AML-193 (cell line): ENCODE measurements at places on chromosomes 13 and 19.

DNA sequence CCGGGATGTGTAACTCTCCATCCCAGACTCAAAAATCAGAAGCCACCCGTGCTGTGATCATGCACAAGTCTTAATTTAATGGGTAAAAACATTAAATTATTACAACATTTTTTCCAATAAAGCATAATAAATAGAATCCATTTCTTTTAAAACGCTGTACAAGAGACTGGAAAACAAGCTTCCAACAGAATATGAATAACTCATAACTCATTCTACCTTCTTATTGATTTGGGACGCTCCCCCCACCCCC is 523 bp upstream of the KRI1 start:
- DNase-seq, result no peak

GRCh38 chr19:2608602-2608922 is 93.9 kb downstream of the GNG7 start:
- no peak for DNase-seq

- no peak for DNase-seq
Observed at GRCh38 chr19:17352608-17353280, 15.4 kb downstream of the GTPBP3 start.

- DNase-seq, result peak; percentile 38
Observed at GRCh38 chr19:1935484-1936208, 5.3 kb upstream of the CSNK1G2 start.

GRCh38 chr13:80830431-80830830 is 489.5 kb upstream of the SPRY2 start:
- DNase-seq, result no peak

DNA sequence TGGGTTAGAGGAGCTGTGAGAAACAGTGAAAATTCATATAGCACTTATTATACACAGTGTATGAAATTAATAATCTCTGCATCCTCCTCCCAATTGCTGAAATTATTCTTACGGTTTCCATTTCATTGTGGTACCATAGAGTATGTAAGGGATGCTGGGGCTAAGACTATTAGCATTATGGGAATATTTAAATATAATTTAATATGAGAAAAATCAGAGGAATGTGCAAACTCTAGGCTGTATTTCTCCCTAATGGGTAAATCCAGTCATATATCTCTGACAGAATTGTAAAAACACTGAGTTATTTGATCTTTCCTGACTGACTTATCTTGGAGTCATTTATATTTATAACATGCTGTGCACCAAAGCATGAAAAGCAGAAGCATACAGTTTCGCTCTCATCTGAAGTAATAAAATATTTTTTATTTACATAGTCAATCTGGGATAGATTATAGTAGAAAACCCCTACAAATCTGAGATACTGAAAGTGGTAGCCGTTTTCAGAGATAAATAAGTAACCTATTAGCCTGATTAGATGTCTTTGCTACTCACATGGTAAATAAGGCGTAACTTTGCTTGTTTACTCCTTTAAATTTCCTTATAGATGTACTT is 34.9 kb downstream of the LRCH1 start:
- no peak for DNase-seq

GRCh38 chr19:41657157-41657556 is 30.3 kb upstream of the CEACAM4 start:
- DNase-seq, result no peak

GRCh38 chr19:46032597-46033025 is 8.2 kb downstream of the IGFL4 start:
- DNase-seq, result no peak

DNA sequence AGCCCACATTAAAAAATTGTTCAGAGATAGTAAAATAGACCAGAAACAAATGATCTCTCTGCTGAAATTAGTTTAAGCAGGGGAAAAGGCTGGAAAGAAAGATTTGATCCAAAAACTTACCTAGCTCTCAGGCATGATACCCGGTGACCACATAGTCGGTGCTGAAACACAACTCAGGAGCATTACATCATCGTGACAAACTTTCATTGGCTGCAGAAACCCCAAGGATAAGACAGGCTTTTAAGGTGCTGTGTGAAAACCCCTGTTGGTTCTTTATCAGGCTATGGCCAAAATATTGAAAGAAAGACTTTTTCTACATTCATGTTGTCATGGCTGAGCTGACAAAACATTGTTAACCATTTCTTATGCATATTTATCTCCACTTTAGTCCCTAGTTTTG is 171.7 kb upstream of the KLF12 start:
- no peak for DNase-seq

DNA sequence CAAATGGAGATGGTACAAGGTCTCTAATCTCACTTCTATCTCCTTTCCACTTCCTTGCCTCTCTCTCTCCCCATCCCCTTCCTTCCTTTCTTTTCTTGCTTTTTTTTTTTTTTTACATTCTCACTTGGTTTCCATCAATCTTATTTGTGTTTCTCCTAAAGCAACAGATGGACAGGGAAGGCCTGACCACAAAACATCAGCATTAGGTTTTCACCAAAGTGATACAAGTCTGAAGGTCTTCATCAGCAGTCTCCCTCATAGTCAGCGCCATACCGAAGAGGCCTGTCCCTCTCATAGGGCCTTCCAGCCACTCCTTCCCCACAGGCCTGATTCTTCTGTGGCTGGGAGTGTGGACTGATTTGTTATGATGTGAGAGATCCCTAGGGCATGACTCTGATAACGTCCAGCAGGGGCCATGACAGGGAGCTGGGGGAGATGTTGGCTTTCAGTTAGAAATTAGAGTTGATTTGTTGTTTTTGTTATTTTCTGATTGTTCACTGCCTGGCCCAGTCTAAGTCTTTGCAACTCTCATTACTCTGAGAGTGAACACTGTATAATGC is 158.7 kb downstream of the SLC7A1 start:
- DNase-seq, result no peak

DNA sequence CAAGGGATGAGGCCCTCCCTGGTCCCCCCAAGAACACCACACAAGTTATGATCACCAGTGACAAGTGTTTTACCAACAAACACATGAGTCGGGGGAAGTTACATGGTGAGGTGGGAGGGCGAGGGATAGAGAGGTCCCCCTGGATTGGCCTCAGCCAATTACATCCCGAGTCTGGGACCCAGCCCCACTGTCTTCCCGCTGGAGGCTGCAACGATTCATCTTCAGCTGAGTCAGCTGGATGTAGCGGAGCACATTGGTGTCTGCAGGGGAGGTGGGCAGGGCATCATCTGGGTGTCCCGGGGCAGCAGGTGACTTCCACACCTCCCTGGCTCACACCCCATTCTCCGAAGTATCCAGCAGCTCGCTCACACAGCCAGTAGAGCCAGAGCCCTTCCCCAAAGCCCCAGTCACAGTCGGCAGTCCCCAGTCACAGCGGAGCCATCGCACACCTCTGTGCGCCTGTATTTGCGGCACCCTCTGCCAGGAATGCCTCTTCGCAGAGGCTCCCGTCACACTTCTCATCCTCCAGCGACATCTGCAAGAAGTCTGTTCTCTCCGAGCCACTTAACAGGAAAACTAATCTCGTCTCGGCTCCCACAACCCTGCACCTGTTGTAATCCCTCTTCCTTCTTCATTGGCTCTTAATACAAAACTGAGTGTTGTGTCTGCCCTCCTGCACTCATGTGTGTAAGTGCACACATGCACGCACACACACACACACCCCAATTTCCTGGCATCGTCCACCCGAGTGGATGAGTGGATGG is 2.0 kb downstream of the TTC9B start:
- no peak for DNase-seq

DNA sequence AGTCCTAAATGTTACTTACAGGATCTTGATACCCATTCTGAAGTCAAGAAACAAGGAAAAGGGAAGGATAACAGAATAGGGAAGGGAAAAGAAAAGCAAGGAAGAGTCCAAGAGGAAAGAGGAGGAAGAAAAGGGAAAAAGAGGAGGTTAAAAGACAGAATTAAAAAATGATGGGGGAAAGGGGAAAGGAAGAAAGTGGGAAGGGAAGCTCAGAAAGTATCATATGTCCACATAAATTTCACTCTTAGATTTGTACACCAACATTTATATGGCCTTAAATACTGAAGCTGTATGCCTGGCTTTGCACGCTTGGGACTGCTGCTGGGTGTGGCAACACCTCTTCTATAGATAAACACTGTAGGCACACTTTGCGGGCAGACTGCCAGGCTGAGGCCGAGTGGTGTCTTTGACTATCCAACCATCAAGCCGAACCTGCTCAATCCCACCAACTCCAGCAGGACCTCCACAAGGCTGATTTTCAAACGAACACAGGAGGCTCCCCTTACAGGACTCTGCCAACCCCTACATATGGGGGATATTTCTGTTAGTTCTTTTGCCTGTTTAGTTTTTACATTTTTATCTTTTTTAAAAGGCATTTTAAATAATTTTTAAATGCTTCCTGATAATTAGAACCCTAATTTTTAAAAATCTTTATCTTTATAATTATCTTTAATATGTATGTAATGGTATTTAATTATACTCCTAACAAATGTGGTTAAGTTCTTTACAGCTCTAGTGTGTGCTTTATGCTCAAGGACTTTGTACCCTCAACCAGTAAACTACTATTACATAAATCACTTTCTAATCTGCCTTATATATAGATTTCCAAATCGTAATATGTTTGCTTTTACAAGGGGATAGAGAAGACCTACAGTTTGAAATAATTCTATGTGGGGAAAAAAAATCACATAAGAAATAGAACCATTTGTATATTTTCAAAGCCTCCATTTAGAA is 154.2 kb downstream of the DIAPH3 start:
- DNase-seq, result no peak

DNA sequence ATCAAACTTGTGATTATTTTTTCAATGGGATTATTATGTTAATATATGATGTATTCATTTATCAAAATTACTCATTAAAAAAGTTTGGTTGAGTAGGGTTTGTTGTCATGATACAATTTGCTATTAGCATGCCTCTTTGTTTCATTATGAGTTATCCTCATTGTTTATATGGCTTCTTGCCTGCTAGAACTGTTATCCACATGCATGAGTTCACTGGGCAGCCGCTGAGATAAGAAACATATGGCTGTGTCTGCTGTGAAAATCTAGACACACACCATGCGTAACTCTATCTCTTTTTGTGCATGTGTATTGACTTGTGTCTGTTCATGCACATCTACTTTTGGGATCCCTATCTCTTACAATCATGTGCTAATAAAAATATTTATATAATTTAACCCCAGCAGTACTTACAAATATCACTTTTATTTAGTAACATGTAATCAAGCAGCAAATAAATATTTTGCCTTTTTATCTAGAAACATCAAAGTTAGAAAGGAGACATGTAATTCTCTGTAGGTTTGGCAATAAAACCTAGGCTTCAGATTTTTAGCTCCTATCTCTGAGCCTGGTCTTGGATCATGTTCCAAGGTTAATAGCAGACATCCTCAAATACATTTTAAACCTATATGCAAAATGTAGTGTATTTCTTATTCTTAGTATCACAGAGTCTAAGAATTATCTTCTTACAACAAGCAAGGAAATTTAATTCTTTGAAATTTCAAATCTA is 11.2 kb upstream of the KLF12 start:
- DNase-seq, result no peak

DNA sequence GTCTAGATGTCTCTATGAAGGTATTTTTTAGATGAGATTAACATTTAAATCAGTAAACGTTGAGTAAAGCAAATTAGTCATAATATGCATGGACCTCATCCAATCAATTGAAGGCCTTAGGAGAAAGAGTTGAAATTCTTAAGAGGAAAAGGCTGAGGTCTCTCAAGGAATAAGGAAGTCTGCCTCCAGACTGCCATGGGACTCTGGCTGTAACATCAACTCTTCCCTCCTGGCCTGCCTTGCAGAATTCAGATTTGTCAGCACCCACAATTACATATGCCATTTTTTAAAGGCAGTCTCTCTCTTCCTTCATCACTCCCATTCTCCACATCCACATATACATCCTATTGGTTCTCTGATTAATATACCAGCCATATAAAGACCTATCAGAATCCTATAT is 28.8 kb upstream of the INTS6 start:
- no peak for DNase-seq

GRCh38 chr19:14118165-14119051 is 846 bp upstream of the PRKACA start:
- DNase-seq, result peak; percentile 95

- no peak for DNase-seq
Observed at GRCh38 chr19:53864308-53864836, 3.3 kb upstream of the MYADM start.

GRCh38 chr19:2782329-2782935 is 641 bp downstream of the SGTA start:
- DNase-seq, result no peak

DNA sequence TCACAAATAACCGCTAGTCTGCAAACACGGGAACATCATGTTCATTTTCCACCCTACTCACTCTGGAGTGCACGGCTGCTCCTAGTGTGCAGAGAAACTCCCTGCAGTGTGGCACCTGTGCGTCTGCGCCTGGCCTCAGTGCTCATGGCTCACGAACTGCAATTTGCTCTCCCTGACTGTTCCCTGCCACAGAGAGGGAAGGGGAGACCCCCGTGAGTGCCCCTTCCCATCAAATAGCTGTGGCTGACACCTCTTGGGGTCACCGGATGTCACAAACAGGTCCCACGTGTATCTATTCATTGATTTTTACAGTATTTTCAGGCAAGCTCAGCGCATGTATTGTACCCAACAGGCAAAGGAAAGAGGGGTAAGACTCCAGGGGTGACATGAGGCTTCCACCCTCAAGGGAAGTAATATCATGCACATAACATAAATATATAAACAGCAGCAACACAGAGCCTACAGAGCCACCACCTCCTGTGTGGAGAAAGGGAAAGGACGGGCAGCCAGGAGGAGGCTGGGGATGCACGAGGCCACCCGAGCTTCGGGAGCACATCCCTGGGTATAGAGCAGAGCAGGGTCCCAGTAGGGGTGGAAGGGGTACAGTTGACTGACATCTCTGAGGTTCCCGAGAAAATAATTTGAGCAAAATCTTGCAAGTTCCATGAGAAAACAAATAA is 140.3 kb upstream of the SOX1 start:
- no peak for DNase-seq

DNA sequence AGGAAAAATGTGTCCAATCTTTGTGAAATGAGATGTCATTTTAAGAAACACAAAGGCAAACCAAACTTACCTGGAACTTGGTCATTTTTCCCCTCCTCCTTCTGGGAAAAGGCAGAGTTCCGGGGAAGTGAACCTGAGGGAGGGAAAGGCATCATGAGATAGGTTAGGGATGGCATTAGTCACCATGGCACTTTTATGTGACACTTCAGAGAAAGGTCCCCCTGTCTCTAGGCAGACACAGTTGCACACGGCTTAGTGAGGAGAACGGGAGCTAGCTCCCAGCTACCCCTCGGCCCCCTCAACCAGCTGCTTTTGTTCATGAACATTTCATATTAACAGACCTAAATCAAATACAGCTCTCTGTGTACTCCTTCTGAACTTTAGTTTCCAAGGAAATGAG is 1.5 kb downstream of the ZNF235 start:
- no peak for DNase-seq

DNA sequence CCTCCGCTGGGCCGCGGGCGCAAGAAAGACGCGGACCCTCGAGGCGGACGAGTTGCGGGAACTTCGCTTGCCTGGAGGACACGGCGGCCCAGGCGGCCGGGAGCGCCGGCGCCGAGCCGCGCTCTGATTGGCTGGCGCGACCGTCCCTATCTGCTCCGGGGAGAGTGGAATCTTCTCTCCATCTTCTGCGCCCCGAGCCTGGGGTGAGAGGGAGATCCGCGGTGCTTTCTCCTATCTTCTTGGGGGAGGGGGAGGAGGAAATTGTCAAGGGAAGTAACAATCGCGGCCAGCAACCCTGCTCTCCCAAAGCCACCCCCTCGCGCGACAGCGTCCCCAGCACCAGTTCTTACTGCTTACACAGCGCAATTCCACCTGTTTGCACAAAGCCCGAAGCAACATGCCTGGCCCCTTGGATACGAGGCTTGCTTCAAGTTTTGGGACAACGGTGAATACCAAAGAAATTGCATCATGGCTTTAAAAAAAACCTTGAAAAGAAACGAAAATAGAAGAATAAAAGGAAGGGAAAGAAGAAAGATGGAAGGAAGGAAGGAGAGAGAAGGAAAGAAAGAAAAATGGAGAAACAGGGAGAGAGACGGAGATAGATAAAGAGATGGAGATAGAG is 4.8 kb downstream of the SOX21 start:
- DNase-seq, result no peak
